ENCODE measurements at places on chromosomes 11 and 22.
A peak's percentile ranks its signal among the peaks of the same experiment; 100 is the strongest.

- H3K36me3 ChIP-seq: no peaks in the 10 kb centered on the region
- DNase-seq: no peak
- no peak overlapping the region for H3K27ac ChIP-seq
- no peak overlapping the region for H3K4me3 ChIP-seq
- no peaks in the 10 kb centered on the region for H3K27me3 ChIP-seq
Observed at GRCh38 chr11:26254378-26254777, 77.6 kb upstream of the ANO3 start.

DNA sequence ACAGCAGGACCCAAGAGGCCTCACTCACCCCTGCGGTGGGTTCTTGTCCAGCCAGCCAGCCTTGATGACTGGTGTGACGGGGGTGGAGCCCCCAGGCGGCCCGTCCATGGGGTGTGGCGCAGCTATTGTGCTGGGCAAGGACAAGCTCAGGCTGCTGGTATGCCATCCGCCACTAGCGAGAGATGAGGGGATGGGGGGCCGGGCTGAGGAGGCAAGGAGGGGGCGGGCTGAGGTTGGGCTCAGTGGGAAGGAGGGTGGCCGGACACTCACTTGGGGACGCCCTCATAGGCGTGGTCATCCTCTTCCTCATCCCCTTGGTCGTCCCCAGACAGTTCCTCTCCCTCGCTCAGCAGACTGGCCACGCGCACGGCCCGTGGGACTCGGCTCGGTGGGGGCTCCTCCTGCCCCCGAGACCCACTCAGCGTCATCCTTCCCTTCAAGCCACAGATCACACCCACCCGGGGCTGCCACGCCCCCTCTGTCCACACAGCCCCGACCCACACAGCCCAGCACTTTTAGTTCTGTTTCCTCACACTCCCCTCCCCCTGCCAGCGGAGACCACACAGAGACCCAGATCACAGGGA is 38.0 kb upstream of the PDE2A start:
- no peak overlapping the region for H3K4me3 ChIP-seq
- H3K27ac ChIP-seq: peak overlapping the region; percentile 62
- no peak for DNase-seq
- H3K27me3 ChIP-seq: no peaks in the 10 kb centered on the region

DNA sequence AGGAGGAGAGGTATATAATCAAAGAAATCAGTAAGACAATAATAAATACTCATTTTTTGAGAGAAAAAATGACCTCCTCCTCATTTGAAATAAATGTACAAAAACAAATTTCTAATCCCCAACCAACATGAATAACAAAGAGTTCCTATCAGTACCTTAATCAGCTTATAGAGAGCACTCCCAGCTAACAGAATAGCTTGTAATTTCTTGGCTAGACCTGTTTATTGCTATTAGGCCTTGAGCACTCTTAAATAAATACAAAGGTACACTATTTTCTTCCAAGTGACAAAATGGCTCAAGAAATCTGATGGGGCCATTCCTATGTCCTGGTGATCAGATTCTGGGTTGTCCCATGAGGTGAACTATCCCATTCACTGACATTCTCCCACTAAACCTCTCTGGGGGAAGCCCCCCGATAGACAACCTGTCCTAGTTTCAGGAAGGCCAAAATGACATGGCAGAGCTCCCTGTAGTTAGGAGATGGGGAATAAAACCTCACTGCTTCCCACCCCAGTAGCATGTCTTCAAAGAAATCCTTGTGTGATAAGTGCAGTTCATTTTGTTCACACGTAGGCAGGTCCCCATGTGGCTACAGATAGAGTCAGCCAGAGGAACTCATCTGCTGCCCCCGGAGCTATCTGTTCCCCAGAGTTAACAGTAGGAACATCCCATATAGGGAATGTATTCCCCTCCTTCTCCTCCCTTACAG is 385.7 kb downstream of the SOX6 start:
- H3K4me3 ChIP-seq: no peak overlapping the region
- no peaks in the 10 kb centered on the region for H3K27me3 ChIP-seq
- no peaks in the 10 kb centered on the region for H3K36me3 ChIP-seq
- H3K4me1 ChIP-seq: peaks cover 30% of the 10 kb centered on the region

DNA sequence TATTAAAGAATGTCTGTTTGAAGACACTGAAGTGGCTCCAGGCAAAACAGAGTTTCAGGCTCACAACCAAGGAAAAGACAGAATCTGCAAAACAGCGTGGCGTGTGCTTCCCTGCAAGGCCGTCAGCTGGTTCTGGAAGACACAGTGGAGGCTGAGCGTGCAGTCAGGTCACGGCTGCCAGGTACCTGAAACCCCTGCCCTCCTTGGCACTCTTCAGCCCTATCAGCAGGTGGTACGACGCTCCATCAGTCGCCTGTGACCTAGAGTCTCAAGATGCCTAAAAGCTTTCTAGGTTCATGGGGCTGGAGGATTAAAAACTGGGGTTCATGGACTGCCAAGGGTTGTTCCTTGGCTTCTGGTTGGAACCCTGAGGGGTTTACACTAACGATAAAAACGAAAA is 65.9 kb downstream of the TRMU start:
- H3K27me3 ChIP-seq: no peaks in the 10 kb centered on the region
- no peak for DNase-seq
- no peak overlapping the region for H3K4me3 ChIP-seq
- no peak overlapping the region for H3K27ac ChIP-seq

DNA sequence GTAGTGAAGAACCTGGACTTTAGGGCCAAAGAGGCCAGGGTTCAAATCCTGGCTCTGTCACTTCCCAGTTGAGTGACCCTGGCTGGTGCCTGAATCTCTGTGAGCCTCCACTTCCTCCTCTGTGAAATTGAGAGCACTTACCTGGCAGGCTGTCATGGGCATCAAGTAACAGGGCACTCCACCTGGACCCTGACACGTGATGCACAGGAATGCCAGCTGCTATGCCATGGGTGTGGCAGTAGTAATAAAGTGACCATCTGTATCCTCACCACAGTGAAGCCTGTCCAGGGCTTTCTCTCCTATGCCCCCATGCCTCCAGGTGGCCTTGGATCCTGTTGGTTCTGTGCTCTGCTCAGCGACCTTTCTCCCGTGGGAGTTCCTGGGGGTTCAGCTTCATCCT is 29.8 kb upstream of the PPP6R3 start:
- H3K27ac ChIP-seq: no peak overlapping the region
- H3K27me3 ChIP-seq: no peaks in the 10 kb centered on the region
- no peak for DNase-seq

DNA sequence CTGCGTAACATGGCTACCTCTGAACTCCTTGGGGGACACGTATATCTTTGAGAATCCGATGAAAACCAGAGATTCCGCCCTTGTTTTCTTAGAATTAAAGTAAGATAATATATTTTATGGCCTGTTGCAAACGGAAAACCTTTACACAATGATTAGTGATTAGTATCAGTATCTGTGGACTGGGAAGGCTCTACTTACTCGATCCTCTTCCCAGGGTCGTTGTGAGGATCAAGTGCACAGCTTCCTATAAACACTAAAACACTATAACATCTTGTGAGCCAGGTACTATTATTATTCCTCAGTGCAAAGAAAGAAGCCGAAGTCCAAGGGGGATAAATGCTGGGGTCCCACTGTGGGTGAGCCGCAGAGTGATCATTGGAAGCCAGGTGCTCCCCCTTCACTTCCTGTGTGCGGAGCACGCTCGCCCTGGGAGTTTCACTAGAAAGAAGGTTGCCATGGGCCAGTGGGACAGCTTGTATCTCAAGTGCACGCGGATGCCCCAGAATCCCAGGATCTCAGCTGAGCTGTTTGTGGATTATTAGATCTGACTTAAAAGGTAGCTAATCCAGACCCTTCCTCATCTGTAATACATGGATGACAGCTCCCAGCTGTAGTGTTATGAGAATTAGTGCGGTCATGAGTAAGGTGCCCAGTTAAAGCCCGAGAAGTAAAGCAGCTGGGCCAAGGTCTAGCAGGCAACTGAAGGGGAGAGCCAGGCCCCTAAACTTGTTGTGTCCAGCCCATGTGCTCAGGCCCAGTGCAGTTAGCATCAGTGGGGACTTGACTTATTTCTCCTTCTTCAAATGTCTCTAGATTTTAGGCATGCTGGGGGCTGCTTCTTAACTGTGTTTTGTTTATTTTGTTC is 839 bp downstream of the CBY1 start:
- H3K36me3 ChIP-seq: no peaks in the 10 kb centered on the region
- H3K4me1 ChIP-seq: no peaks in the 10 kb centered on the region
- peak overlapping the region; percentile 78 for H3K4me3 ChIP-seq

- no peak overlapping the region for H3K4me3 ChIP-seq
- H3K4me1 ChIP-seq: no peaks in the 10 kb centered on the region
- no peaks in the 10 kb centered on the region for H3K36me3 ChIP-seq
Observed at GRCh38 chr11:121517996-121518395, 65.2 kb upstream of the SORL1-AS1 start.

DNA sequence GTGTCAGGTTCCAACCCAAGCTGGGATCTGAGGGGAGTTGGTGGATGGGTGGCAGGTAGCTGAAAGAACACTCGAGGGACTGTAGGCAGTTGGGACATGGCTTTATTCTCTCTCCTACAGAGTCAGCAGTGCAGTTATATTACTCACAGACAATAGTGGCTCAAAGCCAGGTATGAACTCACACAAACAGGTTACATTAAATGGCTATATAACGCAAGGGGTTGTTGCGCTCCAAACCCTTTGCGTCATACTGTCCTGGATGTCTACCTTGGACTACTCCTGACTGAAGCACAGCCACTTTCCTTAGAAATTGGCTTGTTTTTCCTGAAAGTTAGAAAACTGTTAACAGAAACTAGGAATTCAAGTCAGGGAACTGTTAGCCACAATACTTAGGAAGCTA is 66.4 kb upstream of the OR4B1 start:
- DNase-seq: no peak
- H3K27ac ChIP-seq: no peak overlapping the region
- H3K27me3 ChIP-seq: no peaks in the 10 kb centered on the region
- H3K36me3 ChIP-seq: no peaks in the 10 kb centered on the region
- H3K4me1 ChIP-seq: no peaks in the 10 kb centered on the region
- no peak overlapping the region for H3K4me3 ChIP-seq

DNA sequence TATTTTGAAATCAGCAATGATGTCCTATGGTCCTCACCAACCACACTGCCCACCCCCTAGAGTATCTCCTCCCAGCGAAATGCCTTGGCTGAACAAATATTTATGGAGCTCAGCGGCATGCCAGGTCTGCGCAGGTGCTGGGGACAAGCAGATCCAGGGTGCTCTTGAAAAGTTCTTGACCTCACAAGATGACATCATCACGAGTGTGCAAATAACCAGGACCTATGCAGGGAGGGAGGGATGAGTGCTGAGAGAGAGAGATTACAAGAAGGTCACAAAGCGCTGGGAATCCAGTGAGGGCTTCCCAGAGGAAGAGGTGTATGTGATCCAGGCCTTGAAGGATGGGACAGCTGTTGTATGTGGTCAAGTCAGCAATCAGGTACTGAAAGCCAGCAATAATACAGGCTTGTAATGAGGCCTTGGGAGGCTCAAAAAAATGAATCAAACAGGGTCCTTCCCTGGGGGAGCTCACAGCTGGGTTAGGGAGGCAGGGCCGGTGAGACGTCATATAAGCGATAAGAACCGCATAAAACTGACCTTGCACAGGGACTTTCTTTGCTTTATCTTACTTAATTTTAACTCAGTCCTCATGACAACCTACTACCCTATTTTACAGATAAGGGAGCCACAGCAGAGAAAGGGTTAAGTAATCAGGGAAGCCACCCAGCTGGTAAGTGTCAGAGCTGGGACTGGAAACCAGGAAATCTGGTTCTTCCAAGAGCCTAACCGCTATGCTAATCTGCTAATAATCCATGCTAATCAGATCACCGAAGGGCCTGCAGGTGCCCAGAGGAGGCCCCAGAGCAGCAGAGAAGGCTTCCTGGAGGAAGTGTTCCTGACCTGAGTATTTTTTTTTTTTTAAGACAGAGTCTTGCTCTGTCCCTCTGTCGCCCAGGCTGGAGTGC is 8.2 kb downstream of the ARRB1 start:
- peaks cover 98% of the 10 kb centered on the region for H3K4me1 ChIP-seq
- H3K36me3 ChIP-seq: no peaks in the 10 kb centered on the region
- no peak overlapping the region for H3K4me3 ChIP-seq
- peak overlapping the region; percentile 97 for H3K27ac ChIP-seq

- H3K36me3 ChIP-seq: no peaks in the 10 kb centered on the region
- no peak overlapping the region for H3K4me3 ChIP-seq
- DNase-seq: no peak
Observed at GRCh38 chr11:31132531-31133421, 236.8 kb downstream of the DCDC1 start.

- H3K36me3 ChIP-seq: no peaks in the 10 kb centered on the region
- peaks cover 3% of the 10 kb centered on the region for H3K4me1 ChIP-seq
- no peak overlapping the region for H3K4me3 ChIP-seq
- no peak for DNase-seq
- H3K27ac ChIP-seq: no peak overlapping the region
- no peaks in the 10 kb centered on the region for H3K27me3 ChIP-seq
Observed at GRCh38 chr11:94657629-94658028, 90.5 kb downstream of the PIWIL4 start.

DNA sequence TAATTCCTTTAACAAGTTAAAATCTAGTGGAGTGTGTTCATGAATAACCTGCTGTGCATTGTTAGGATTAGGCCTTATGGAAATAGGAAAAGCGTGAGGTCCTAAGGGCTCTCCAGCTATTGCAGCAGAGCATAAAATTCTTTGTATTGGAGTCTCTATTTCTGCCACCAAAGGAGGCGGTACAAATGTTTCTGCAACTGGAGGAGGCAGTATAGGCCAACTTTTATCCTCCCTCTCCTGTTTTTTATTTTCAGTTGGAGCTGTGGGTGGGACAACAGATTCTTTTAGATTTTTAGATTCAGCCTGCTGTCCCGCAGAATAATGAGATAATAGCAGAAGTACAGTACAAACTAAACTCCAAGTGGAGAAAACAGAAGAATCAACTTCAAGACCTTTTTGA is 26.2 kb downstream of the OR10A6 start:
- no peaks in the 10 kb centered on the region for H3K27me3 ChIP-seq
- no peaks in the 10 kb centered on the region for H3K36me3 ChIP-seq
- H3K27ac ChIP-seq: no peak overlapping the region
- DNase-seq: no peak
- peaks cover 2% of the 10 kb centered on the region for H3K4me1 ChIP-seq

DNA sequence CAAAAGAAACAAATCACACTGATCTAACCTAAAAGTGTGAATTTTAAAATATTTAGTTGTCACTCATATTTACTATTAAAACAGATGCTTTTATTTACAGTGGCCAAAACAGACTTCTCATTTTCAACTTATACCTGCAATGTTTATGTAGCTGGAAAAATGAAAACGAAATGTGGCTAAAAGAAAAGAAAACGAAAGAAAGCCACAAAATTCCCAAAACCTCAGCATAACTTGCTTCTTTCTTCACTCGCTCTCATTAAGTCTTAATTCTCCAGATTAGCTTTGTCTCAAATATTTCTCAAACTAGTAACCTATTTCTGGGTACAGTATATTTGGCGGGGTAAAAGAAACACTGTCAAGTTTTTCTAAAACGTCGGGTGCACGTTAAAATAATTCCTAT is 693 bp downstream of the CSTF3 start:
- H3K4me1 ChIP-seq: peaks cover 5% of the 10 kb centered on the region
- DNase-seq: no peak
- no peaks in the 10 kb centered on the region for H3K27me3 ChIP-seq
- peak overlapping the region; percentile 47 for H3K4me3 ChIP-seq

DNA sequence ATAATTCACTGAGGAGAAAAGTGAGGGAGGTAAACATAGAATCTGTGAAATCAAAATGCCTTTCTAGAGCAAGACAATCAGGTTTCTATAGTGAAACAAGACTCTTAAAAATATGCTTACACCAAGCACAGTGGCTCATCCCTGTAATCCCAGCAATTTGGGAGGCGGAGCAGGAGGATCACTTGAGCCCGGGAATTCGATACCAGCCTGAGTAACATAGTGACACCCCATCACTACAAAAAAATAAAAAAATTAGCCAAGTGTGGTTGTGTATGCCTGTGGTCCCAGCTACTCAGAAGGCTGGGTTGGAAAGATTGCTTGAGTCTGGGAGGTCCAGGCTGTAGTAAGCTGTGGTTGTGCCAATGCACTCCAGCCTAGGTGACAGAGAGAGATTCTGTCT is 43.2 kb upstream of the ME3 start:
- no peak overlapping the region for H3K27ac ChIP-seq
- no peak overlapping the region for H3K4me3 ChIP-seq
- no peaks in the 10 kb centered on the region for H3K36me3 ChIP-seq
- H3K27me3 ChIP-seq: no peaks in the 10 kb centered on the region

Measured in esophagus squamous epithelium (tissue), 5 donors.